Aorta (tissue), 5 donors: ENCODE measurements at places on chromosomes 1 and 21. TPM values are rescaled to one million over a fixed set of nuclear protein-coding genes. Genes with fewer than 3 reads are reported as not detected.
A peak's percentile ranks its signal among the peaks of the same experiment; 100 is the strongest.

DNA sequence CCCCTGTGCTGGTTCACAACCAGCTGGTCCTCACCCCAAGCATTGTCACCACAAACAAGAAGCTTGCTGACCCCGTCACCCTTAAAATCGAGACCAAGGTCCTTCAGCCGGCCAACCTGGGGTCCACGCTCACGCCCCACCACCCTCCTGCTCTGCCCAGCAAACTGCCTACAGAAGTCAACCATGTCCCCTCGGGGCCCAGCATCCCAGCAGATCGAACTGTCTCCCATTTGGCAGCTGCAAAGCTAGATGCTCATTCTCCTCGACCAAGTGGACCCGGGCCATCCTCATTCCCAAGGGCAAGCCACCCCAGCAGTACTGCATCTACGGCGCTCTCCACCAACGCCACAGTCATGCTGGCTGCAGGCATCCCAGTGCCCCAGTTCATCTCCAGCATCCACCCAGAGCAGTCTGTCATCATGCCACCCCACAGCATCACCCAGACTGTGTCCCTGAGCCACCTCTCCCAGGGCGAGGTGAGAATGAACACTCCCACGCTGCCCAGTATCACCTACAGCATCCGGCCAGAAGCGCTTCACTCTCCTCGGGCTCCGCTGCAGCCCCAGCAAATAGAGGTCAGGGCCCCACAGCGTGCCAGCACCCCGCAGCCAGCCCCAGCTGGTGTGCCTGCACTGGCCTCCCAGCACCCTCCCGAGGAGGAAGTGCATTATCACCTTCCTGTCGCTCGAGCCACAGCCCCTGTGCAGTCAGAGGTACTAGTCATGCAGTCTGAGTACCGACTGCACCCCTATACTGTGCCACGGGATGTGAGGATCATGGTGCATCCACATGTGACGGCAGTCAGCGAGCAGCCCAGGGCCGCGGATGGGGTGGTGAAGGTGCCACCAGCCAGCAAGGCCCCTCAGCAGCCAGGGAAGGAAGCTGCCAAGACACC, 40.6 kb downstream of the ZBTB17 start:
- H3K4me3 ChIP-seq: no peak overlapping the region
- no peaks in the 10 kb centered on the region for H3K4me1 ChIP-seq
- no peak for DNase-seq
- no peaks in the 10 kb centered on the region for H3K27me3 ChIP-seq
- no peak overlapping the region for H3K27ac ChIP-seq

GRCh38 chr1:245363461-245364200, 208.8 kb downstream of the KIF26B start:
- H3K4me1 ChIP-seq: no peaks in the 10 kb centered on the region
- H3K27ac ChIP-seq: no peak overlapping the region
- no peaks in the 10 kb centered on the region for H3K36me3 ChIP-seq
- H3K27me3 ChIP-seq: no peaks in the 10 kb centered on the region
- H3K4me3 ChIP-seq: no peak overlapping the region

GRCh38 chr1:37730376-37730775, 34.5 kb downstream of the EPHA10 start:
- no peak overlapping the region for H3K4me3 ChIP-seq
- no peak for DNase-seq
- no peak overlapping the region for H3K27ac ChIP-seq
- no peaks in the 10 kb centered on the region for H3K4me1 ChIP-seq
- H3K27me3 ChIP-seq: no peaks in the 10 kb centered on the region
- no peaks in the 10 kb centered on the region for H3K36me3 ChIP-seq

The VWA1 gene
- 35.6 TPM for total RNA-seq

DNA sequence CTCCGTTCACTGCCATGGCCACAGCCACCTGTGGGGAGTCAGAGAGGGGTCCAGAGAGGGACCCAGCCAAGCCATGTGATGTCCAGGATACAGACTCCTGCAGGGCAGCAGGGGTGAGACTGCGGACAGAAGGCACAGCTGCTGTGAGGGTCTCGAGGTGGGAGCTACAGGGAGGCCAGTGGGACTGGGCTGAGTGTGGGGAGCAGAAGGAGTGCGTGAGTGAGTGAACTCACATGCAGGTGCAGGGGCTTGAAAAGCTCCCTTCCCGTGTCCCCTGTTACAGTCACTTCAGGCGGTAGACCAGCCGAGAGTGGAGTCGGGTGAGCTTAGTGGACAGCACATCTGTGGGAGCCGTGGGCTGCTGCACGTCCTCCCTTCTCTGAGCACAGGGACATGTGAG, 42.4 kb downstream of the S100B start:
- no peaks in the 10 kb centered on the region for H3K4me1 ChIP-seq
- no peaks in the 10 kb centered on the region for H3K27me3 ChIP-seq
- H3K36me3 ChIP-seq: peaks cover 17% of the 10 kb centered on the region
- H3K27ac ChIP-seq: no peak overlapping the region

DNA sequence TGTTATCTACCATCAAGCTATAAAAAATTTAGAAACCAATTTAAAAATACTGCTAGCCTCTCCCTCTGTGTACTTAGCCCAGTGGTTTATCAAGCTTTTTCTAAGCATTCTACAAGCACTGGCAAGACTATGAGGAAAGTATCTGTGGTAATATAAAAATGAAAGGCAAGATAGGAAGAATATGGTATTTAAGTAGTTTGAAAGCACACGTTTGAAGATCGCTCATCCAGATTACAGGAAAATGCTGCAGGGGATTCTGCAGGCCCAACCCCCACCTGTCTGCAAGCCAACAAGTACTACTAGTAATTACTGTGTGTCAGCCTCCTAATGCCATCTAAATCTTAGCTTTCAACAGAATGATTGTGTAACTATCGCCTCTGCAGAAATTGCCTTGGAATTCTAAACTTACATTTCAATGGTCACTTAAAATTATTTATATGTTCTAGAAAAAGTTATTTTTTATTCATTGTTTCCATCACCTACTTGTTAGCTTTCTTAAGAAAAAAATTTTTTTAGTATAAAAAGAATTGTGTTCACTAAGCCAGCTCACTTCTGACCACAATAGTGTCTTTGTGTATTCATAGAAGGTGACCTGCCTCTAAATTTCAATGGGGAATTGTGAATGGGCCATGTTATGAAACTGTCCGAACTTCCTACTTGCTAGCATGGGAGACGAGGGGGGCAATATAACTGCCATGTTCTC, 8.5 kb downstream of the ERRFI1 start:
- no peak for DNase-seq
- peak overlapping the region; percentile 51 for H3K27ac ChIP-seq
- peaks cover 15% of the 10 kb centered on the region for H3K4me1 ChIP-seq
- H3K36me3 ChIP-seq: peaks cover 5% of the 10 kb centered on the region

- no peaks in the 10 kb centered on the region for H3K27me3 ChIP-seq
- no peak overlapping the region for H3K4me3 ChIP-seq
- H3K36me3 ChIP-seq: peaks cover 11% of the 10 kb centered on the region
- no peak for DNase-seq
- no peak overlapping the region for H3K27ac ChIP-seq
- no peaks in the 10 kb centered on the region for H3K4me1 ChIP-seq
Observed at GRCh38 chr1:35838693-35839245, 31.0 kb downstream of the AGO4 start.

DNA sequence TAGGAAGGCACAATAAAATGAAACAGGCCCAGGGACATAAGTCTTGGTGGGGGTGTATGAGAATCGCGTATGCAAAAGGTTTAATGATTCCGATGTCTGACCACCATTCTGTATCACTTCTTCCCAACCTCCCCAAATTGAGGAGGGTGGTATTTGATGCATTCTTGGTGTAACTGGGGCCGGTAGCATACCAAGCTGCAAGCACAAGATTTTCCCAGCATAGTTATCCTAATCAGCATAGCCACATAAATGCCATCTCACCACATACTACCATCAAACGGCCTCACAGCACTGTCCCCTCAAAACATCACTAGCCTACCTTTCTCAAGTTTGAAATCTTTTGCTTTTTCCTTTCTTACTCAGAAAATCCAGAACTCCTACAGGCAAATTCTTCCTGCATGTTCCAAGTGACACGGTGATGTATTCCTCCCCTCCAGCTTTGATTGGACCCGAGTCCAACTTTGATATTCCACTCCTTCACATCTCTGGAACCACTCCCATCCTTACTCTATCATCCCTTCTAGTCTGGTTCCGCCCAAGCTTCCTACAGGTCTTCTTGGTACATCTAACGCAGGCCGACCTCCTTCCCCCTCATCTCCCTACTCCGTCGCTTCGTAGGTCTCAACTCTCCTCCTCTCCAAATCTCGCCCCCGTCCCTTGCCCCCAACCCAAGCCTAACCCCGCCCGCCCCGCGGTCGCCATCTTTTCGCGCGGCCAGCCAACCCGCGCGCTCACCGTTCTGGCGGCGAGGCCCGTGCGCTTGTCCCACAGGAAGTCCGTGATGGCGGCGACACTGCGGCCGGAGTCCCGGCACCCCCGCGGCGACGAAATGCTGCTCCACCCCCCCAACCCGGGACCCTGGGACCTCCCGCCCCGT, 600 bp downstream of the CLK2 start:
- H3K27ac ChIP-seq: peak overlapping the region; percentile 49
- DNase-seq: no peak
- peak overlapping the region; percentile 65 for H3K4me3 ChIP-seq
- peaks cover 3% of the 10 kb centered on the region for H3K4me1 ChIP-seq
- H3K27me3 ChIP-seq: no peaks in the 10 kb centered on the region
- H3K36me3 ChIP-seq: peaks cover under 1% of the 10 kb centered on the region

The ADORA3 gene
- total RNA-seq: 4.3 TPM

DNA sequence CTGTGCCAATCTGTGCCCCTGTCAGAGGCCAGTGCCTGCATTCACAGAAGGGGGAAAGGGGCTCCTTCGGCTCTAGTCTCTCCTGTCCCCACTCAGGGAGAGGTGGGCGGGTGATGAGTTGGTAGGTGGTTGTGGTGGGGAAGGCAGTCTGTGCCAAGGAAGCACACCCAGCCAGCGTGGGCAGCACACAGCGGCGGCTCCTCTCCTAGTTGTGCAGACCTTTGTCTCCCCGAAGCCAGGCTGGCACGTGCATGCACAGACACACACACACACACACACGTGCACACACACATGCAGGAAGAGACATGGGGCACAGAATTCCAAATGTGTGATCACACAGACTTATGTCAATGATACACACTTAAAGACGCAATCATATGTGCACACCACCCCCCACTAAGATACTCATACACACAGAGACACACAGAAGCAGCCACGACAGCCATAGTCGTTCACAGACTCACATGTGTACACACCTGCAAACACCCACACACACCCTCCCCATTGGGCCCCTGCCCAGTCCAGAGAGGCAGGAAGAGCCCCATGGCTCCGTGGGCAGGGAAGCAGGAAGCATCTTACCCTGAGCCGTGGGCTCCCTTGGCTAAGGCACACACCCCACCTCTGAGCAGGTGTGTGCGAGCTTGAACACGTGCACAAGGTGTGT, 16.4 kb downstream of the RIMS3 start:
- no peaks in the 10 kb centered on the region for H3K27me3 ChIP-seq
- no peak overlapping the region for H3K27ac ChIP-seq
- H3K36me3 ChIP-seq: no peaks in the 10 kb centered on the region
- H3K4me1 ChIP-seq: no peaks in the 10 kb centered on the region
- DNase-seq: no peak

DNA sequence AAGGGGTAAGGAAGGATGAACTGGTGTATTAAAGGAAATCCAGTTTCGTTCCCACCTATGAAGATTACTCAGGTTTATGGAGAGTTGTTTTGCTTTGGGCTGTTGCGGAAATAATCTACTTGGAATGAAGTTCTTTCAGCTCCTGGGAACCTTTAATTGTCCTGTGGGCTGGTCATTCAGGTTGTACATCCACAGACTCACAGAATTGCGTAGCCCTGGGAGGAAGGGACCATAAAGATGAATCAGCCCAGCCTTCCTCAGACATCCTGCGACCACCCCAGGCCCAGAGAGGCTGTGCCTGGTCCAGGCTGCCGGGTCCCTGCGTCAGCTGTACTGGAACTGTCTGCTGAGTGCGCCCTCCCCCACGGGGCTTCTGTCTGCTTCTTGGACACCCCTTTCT, 72.7 kb downstream of the GALNT2 start:
- H3K4me3 ChIP-seq: no peak overlapping the region
- no peak for DNase-seq
- H3K27me3 ChIP-seq: no peaks in the 10 kb centered on the region
- H3K36me3 ChIP-seq: no peaks in the 10 kb centered on the region
- no peak overlapping the region for H3K27ac ChIP-seq
- no peaks in the 10 kb centered on the region for H3K4me1 ChIP-seq

DNA sequence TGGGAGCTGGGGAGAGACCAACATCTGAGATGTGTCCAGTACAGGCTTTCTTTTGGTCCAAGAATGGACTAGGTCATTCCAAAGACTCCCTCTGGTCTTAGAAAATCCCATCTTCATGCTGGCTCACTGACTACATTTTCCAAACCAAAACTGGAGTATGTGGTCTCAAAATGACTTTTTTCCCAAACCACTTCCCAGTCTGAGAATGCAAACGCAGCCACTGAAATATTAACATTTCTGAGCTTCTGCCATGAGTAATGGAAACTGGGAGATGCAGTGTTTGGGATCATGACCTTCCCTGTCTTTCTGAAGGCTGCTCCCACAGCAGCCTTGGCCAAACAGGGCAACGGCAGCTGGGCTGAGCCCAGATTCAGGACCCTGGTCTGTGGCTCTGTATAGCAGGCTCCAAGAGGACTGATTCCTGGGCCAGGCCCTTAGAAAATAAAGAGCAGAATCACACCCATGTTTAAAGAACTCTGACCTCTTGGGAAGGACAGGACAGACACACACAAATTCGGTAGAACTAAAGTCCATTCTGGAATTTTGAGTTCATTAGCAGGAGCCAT, 62.1 kb upstream of the CNTN2 start:
- H3K27me3 ChIP-seq: no peaks in the 10 kb centered on the region
- H3K36me3 ChIP-seq: no peaks in the 10 kb centered on the region
- no peak overlapping the region for H3K27ac ChIP-seq

DNA sequence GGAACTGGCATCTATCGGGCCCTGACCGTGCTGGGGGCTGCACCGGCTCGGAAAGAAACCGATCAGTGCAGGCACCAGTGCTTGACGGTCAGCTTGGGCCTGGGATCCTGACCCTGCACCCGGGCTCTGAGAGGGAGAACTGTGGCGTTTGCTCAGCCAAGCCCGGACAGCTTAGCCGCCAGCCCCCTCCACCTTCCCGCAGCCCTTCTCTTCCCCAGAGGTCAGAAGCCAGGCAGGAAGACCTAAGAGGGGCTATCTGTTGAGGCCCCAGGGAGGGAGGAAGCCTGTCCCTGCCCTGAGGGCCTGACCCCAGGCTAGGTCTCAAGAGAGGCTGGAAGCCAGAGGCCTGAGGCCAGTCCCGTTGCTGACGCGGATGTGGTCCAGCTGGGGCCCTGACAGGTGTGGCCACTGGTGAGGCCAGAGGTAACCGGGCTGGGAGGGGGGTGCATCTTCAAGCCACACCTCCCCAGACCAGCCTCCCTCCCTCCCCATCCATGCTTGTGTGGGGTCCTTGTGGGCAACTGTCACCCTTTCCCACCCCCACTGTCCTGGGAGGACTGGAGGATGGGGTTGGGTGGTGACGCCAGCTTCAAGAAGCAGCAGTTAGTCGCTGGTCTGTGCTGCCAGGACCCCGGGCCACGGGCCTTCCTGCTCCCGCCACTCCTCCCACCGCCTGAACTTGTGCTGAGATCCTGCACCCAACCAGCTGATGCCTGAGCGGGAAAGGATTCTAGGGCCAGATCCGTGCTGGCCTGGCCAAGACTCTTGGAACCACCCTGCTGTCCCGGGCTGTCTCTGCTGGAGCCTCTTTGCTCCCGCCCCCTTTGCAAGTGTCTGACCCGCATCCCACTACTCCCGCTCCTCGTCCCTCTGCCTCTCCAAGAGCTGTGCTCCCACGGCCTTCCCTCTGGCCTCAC, 2.6 kb upstream of the DVL1 start:
- no peaks in the 10 kb centered on the region for H3K36me3 ChIP-seq
- no peak overlapping the region for H3K27ac ChIP-seq
- no peak for DNase-seq
- no peaks in the 10 kb centered on the region for H3K4me1 ChIP-seq
- H3K4me3 ChIP-seq: no peak overlapping the region
